ENCODE measurements at places on chromosomes 1 and 21.

DNA sequence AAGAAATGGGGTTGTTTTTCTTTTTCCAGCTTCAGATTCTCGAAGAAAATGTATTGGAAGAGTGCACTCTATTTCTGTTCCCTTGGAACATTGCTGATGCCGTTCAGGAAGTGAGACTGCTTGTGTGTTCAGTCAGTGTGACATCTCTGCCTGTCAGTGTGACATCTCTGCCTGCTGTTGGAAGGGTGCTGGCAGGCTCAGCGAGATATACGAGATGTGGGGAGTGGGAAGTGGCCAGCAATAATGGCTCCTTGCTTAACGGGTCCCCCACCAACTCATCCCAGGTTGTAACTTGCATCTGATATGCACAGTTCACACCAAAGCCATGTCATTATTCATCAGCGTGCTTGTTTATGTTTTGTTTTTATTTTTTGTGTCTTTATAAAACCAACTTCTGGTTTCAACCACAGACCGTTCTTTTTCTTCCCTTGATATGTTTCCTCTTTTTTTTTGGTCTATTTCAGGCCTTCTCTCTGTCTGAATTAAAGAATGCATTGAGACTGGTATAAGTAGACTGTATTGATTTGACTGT lies 145.4 kb downstream of the GALNT2 start:
- DNase-seq: no peak

DNA sequence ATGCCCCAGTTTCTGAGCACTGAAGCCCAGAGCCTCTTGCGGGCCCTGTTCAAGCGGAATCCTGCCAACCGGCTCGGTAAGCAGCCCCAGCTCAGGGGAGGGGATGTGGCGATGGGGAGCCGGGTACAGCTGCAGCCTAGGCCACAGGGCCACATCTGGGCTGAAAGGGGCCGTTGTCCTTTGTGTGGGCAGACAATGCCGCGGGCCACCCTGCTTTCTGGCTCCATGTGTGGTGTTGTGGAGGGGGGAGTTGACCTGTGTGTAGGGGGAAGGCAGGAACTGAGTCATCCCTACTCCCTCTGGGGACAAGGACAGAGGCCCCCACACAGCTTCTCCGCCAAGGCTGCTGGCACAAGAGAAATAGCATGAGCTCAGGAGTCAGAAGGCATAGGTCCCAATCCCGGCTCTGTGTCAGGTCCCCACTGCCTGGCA lies 26.0 kb downstream of the RPS6KA1 start:
- no peak for DNase-seq

DNA sequence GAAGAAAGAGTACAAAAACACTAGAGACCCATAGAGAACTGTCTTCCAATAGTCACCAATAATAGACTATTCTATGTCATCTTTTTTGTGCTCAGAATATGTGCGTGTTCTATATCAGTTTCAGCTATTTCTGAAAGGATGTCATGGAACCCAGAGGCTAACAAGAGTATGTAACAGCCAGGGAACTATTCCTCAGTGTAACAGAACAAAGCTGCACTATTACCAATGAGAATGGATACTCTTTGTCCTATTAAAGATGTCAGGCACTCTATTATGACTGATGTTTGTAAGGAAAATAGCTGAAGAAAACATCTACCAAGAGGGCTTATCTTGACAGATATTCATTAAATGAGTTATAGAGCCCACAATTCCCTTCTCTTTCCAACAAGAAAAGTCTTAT lies 8.6 kb upstream of the LRRC8C start:
- no peak for DNase-seq

DNA sequence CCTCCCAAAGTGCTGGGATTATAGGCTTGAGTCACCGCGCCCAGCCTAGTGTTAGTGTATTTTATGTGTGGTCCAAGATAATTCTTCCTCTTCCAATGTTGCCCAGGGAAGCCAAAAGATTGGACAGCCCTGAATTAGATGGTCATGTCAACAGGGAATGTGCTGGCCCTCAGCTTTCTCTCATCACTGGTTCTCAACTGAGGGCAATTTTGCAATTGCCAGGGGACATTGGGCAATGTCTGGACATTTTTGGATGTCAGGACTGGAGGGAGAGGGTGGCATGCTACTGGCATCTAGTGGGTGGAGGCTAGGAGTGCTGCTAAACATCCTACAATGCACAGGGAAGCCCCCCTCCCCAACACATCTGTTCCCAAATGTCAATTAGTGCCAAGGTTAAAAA lies 95.0 kb downstream of the LAMC2 start:
- no peak for DNase-seq

GRCh38 chr1:18923756-18924211 lies 21.4 kb upstream of the ALDH4A1 start:
- DNase-seq: no peak

DNA sequence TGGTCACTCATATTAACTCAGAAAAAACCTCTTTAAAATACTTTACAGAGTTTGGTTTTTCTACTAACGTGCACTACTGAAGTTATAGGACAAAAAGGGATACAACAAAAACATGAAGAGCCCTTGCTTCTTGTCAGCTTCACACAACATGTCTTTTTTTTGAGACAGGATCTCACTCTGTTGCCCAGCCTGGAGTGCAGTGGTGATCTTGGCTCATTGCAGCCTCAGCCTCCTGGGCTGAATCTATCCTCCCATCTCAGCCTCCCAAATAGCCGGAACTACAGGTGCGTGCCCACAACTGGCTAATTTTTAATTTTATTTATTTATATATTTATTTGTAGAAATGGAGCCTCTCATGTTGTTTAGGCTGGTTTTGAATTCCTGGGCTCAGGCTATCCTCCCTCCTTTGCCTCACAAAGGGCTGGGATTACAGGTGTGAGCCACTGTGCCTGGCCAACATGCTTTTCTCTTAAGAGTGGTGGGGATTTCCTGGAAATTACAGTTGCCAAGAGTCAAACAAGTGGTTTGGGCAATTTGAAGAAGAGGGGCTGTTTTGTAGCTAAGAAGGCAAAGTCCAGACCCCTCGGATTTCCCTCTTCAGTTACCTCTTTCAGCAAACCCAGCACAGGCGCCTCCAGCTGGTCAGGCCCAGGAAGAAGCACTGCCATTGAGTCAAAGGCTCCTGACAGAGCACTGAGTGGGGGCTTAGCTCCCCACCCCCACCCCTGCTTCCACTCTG lies 6.4 kb upstream of the SMPDL3B start:
- DNase-seq: no peak

GRCh38 chr1:55192093-55192492 lies 23.1 kb downstream of the USP24 start:
- DNase-seq: no peak

DNA sequence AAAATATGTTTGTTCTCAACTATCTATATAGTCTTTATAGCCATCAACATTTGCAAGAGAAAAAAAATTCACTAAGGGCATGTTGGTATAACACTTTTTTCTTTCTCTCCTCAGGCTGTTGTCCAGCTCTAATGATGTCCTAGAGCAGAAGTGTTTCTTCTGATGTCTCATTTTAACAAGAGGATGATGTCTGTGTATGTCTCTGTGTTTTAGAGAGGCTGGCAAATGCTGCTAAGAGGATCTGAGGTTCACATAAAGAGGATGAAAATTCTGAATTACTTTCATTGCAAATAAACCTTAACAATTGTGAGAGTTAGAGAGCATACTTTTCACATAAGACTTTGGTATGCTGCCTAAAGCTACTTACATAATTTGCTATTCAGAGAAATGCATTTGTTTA lies 2.6 kb upstream of the BRINP3 start:
- DNase-seq: no peak

DNA sequence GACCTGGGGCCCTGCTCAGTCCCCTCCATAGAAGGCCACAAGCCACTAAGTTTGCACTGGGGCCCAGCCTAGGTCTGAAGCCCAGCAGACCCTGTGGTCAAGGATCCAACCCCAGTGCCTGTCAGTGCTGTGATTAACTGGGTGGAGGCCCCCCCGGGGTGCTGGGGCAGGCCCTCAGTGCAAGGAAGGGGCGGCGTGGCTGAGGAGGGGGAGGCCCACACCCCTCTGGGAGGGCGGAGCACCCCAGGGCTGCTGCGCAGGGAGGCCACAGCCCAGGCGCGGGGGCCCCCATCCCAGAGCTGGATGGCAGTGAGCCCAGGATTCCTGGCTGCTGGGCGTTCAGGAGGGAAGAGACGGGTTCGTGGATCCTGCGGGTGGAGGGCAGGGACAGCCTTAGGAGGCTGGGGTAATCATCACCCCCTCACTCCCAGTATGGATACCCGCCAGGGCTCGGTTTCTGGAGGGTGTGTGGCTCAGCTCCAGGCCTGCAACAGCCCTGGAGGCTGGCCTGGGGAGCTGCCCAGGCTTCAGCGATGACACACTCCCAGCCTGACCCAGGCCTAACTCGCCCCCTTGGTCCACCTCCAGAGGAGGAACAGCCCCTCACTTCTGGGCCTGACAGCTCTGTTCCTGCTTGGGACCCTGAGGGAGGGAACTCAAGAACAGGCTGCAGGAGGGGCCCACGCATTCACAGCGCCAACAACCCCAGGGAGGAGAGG lies 890 bp downstream of the GJC2 start:
- no peak for DNase-seq

- no peak for DNase-seq
Observed at GRCh38 chr1:205626216-205626615, 5.6 kb downstream of the ELK4 start.

DNA sequence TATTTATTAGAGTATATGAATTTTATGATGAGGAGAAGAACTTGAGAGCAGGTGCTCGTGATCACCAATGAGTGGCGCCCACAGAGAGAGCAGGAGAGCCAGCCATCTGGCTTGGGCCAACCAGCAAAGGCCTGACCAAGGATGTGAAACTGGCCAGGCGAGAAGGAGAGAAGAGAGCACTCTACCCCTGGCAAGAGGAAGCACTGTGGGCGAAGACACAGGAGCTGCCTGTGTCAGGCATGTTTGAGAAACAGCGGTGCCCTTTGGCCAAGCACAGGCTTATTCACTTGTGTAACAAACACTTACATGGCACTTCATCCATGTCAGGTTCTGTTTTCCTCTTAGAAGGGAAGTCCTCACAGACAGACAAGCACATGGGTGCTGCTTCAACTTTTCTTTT lies 4.2 kb upstream of the SIPA1L2 start:
- no peak for DNase-seq

DNA sequence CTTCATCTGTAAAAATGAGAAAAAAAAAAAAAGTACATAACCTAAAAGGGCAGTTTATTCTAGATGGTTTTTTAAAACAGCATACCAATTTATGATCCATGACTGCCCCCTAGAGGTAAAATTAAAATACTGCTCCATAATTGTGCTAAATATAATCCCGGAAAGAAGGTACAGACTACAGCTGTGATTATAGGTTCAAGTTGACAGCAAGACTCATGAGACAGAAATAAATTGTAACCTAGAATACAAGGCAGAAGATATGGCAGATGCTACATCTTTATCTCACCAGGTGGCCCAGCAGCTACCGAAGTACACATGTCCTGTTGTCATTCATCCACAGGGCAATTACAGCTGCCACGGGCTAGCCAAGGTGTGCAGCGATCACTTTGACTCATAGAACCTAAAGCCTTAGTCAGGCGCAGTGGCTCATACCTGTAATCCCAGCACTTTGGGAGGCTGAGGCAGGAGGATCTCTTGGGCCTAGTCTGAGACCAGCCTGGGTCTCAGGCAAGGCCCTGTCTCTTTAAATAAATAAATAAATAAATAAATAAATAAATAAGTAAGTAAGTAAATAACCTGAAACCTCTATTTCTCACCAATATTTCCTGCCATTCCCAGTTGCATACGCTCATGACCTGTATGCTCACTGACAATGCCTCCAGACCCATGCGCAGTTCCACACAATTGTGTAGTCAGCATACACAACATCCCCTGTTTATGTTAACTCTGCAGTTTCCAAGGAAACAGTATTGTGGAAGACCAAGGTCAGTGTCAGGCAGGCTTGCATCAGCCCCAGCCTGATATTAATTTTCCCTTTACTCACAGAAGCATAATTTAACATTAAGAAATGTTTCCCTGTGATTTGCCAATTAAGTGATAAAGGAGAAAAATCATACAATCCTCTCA lies 18.3 kb upstream of the PPIE start:
- DNase-seq: peak; percentile 14

DNA sequence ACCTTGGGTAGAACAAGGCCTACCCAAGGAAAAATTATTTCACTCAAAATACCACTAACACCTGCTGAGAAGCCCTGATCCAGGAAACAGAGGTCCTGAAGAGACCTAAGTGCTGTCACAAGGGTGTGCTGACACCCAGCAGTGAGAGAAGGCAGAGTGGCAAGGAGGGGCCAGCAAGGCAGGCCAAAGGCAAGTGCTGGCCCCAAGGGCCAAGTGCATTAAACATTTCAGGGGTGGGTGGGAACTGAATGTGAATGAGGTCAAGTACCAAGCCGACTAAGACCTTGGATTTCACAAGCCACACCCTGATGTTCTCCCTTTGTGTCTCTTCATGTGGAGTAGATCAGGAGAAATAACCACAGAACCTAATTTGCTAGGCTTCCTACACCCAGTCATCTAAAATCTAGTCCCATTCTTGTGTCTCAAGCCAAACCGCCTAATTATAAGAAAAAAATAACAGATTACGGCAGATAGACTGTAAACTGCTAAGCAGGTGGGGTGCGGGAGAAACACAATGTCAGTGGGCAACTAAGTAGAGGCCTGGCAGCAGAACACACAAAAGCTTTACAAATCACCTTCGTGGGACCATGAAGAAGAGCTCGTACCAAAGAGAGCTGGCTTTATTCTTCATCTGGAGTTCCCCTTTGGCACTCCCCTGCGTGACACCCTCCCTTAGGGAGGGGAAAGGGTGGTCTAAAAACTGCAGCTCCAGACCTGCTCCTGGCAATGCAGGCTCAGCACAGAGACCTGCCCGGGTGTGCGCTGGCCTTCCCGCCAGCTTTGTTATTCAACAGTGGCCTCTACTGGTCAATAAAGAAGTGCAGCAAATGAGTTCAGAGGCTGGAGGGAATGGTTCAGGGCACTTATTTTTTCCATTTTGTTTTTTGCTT lies 8.7 kb downstream of the UBE2G2 start:
- DNase-seq: no peak

DNA sequence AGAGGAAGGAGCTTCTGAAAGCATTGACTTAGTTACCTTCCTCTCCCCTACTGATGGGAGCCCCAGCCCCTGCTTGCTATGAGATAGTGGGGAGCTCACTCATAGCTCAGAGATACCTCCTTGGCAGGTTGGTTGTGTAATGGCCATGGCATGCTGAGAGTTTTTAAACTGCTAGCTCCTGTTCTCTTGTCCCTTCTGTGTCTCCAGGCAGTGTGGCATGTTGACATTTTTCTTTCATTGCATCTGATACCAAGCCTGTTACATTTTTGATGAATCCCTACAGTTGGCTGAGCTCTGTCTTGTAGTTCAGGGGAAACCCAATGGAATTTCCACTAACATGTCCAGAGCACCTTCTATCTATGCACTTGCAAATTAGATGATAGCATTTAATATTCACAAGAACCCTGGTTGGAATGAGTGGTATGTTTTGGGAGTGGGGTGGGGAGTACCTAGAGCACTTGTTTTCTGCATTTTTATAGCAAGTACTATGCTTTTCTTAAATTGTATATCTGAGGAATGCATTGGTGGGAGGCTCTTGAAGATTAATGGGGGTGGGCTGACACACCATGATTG lies 39.1 kb upstream of the EFCAB14 start:
- no peak for DNase-seq

GRCh38 chr1:116686723-116687352 lies 19.3 kb upstream of the IGSF3 start:
- DNase-seq: no peak

GRCh38 chr1:117967477-117967876 lies 37.9 kb downstream of the WDR3 start:
- DNase-seq: no peak
